ENCODE measurements at places on chromosomes 16 and 17.

- no peak for DNase-seq
- no peaks in the 10 kb centered on the region for H3K27me3 ChIP-seq
- no peak overlapping the region for H3K27ac ChIP-seq
- H3K36me3 ChIP-seq, result no peaks in the 10 kb centered on the region
These were observed 77.0 kb upstream of the AXIN2 start for GRCh38 chr17:65638221-65638975.

DNA sequence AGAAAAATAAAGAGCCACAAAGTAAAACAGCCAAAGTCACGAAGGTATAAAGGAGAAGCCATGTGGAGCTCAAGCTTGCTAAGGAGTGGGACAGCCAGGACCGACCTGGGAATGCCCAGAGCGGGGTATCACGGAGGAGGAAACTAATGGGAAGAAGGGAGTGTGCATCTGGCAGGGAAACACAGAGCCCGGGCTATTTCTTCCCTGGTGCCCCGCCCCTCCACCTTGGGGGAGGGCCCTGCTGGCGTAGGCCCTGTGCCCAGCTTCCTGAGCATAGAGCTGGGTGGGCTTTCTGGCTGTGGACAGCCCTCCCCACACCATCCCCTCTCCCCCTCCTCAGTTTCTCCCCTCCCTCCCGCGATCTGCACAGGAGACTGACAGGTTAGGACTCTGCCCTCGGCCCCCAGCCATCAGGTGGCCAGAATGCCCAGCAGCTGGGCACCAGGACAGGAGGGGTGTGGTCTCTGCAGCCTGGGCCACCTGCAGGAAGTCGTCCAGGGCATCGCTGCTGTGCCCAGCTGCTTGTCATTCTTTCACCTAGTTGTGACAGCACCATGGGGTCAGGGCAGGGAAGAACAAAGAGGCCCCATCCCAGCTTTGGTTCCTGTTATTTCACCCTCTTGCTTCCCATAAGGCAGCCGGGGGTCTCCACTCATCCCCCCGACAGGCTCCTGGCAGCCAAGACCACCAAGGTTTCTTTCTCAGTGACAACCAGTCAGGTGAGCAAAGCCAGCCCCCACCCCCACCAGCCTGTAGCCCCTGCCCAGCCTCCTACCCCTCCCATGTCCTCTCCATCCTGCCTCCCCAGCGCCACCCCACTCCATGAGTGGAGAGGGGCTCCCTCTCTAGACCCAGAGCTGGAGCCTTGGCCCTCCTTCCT, 7.1 kb upstream of the DCAF7 start:
- H3K4me3 ChIP-seq, result no peak overlapping the region
- peaks cover 2% of the 10 kb centered on the region for H3K27me3 ChIP-seq
- H3K4me1 ChIP-seq, result peaks cover 7% of the 10 kb centered on the region
- H3K36me3 ChIP-seq, result no peaks in the 10 kb centered on the region
- no peak for DNase-seq

DNA sequence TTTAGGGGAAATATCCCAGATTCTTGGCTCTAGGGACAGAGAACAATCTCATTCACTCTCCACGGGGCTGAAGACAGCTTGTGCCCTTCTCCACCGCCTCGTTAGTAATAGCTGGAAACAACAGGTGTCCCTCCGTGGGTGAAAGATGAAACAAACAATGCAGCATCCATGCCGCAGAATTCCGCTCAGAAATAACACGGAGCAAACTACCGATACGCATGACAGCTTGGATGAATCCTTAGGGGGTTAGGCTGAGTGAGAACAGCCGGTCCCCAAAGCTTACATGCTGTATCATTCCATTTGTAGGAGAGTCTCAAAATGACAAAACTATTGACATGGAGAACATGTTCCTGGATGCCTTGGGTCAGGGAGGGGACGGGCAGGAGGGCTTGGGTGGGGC, 29.4 kb upstream of the CACNG1 start:
- H3K27ac ChIP-seq, result no peak overlapping the region
- H3K4me3 ChIP-seq, result no peak overlapping the region
- no peaks in the 10 kb centered on the region for H3K27me3 ChIP-seq
- H3K4me1 ChIP-seq, result no peaks in the 10 kb centered on the region
- H3K36me3 ChIP-seq, result no peaks in the 10 kb centered on the region

- H3K27ac ChIP-seq, result peak overlapping the region; percentile 99
- no peaks in the 10 kb centered on the region for H3K36me3 ChIP-seq
- H3K4me3 ChIP-seq, result peak overlapping the region; percentile 98
These were observed 1.1 kb upstream of the USP32 start for GRCh38 chr17:60392845-60393702.

All from vagina (tissue), 2 donors.